ENCODE measurements at places on chromosomes 7 and 10.

- DNase-seq = no peak
Observed at GRCh38 chr10:127266431-127266830, 70.0 kb upstream of the INSYN2A start.

DNA sequence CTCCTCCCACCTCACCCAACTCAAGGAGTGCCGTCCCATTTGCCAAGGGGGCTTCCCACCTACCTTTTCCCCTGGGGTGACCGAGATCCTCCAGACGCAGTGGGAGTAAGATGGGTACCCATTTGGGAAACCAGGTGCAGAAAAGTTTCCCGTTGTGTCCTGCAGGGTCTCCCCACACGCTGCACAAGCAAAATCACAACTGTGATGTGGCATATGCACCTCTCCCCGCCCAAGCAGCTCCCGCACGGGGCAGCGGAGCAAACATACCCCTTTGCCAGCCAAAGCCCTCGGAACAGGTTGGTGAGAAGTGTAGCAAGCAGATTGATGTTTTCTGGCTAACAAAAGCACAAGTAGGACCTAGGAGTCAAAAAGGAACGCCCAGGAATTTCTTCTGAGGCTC lies 51.5 kb upstream of the OPALIN start:
- no peak for DNase-seq

- DNase-seq = no peak
Observed at GRCh38 chr7:15703732-15704131, 17.2 kb upstream of the MEOX2 start.

GRCh38 chr10:44056206-44056605 lies 328.7 kb downstream of the CXCL12 start:
- DNase-seq = no peak

- peak; percentile 89 for DNase-seq
Observed at GRCh38 chr7:150876817-150877526, 24.7 kb downstream of the AOC1 start.

DNA sequence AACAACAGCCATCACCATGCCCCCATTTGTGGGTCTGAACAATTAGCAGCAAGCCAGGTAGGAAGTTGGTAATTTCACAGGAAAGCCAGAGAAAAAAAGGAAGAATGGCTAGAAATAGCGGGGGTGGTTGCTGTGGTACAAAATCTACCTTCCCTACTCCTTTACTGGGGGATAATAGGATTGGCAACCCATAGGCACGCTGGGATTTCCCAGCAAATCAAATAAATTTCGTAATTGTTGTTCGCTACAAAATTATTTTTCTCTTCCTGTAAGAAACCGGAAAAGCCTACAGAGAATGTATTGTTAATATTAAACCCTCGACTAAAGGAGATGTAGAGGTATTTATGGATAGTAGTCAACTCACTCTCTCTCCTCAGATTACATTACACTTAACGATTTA lies 123.9 kb downstream of the DOCK4 start:
- DNase-seq = no peak

DNA sequence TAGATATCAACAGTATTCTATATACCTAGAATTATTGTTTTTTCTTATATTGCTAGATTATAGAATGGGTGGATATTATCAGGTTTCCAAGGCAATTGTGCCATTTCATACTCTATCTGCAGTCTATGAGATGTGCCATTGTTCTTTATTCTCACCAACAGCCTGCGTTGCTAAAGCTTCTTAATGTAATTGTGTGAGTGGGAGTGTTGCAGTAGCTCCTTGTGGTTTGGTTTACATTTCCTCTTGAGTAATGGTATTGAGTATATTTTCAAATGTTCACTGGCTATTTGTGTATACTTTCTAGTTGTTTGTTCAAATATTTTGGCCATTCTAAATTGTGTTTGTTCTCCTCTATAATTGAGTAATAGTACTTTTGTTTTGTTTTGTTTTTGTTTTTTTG lies 199.2 kb downstream of the TFEC start:
- no peak for DNase-seq

GRCh38 chr10:128870830-128871597 lies 596.0 kb upstream of the MGMT start:
- DNase-seq = no peak

DNA sequence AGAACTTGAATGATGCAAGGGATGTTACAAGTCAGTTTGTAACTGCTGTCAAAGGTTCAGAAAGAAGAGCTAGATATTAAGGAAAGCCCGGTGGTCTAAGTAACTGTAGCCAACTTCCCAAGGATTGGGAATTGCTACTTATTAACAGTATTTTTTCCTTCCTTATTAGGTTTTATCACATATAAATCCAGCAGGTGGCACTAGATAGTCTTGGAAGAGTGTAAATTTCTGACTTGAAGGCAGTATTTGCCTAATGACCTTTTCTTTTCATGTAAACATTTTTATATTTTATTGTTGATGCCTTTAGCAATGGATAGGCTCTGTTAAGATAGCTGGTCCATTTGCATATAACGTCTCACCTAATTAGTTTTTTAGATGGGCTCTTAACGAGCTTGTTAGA lies 51.2 kb downstream of the ANLN start:
- DNase-seq = peak; percentile 48

DNA sequence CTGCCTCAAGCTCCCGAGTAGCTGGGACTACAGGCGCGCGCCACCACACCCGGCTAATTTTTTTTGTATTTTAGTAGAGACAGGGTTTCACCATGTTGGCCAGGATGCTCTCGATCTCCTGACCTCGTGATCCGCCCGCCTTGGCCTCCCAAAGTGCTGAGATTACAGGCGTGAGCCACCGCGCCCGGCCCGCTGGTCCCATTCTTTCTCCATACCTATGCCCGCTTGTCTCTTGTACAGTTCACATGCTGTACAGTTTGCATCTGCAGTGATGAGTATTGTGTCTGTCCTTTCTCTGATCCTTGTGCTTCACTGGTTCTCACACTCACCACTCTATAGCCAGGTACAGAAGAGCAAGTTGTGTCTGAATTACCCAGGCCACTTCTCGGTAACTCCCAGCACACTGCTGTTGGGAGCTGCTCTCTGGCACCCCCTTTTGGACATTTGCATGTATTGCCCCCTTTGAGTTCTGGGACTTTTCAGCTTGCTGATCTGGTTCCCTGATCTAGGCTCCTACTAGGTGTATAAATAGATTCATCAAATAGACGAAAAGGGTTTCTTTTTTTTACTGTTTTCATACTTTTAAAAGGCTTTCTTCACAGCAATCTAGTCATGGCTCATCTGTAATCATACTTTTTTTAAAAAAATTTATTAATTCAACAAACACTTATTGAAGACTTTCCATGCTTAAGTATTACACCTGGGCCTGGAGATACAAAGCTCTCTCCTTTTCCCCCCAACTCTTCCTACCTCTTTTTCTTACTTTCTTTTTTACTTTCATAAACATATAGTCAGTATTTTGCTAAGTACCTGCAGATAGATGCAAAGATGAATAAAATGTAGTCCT lies 53.5 kb downstream of the AOAH start:
- DNase-seq = peak; percentile 69

GRCh38 chr7:90209776-90210175 lies 1.8 kb upstream of the STEAP2 start:
- no peak for DNase-seq

GRCh38 chr10:23414658-23415057 lies 24.2 kb upstream of the OTUD1 start:
- no peak for DNase-seq

DNA sequence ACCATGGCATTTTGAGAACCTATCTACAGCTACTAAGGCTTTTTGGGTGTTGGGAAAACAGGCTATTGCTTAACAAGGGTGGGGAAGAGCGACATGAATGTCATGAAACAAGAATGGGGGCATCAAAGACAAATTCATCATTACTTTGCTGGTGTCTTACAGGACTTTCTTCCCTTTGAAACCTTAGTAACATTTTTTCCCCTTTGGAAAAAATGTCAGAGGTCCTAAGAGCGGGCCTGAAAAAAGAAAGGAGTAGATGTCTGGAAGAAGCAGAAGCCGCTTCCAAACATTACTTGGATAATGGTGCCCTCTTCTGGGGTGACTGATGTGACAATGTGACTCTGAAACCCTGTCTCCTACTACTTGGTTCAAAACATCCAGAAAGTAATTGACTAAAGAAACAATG lies 3.8 kb upstream of the DDX50 start:
- peak; percentile 67 for DNase-seq

DNA sequence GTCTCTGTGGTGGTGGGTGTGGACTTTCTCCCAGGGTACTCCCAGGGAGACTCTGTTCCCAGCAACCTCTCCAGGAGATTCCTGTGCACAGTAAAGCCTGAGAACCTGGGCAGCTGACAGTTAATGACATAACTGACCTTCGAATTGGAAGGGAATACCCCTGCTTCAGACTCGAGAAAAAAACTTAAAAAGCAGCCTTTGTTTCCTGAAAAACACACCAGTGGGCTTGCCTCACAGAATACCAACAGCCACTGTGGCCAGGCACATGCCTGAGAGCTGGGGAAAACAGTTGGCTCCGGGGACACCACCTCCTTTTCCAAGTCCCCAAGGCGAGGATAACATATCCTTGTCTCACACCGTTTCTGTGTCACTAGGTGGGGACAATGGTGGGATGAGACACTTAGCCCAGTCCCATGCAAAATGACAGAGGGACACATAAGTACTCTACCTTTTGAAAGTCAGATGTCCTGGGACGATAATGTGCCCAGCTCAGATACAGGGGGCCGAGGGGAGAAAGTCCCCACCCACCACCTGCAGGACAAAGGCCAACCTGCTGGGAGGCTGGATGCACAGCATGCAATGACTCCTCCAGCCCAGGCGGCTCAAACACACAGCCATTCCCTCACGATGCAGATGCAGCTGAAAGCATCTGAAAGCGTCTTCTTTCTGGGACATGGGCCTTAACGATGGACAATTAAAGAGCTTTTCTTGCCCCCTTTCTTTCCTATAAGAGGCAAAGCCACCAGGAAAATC lies 65.6 kb downstream of the HIPK2 start:
- no peak for DNase-seq

- no peak for DNase-seq
Observed at GRCh38 chr10:124374535-124375352, 44.0 kb downstream of the OAT start.

GRCh38 chr10:25083546-25084111 lies 67.2 kb downstream of the THNSL1 start:
- DNase-seq = no peak

GRCh38 chr10:11014671-11015445 lies 2.8 kb upstream of the CELF2 start:
- DNase-seq = peak; percentile 23

DNA sequence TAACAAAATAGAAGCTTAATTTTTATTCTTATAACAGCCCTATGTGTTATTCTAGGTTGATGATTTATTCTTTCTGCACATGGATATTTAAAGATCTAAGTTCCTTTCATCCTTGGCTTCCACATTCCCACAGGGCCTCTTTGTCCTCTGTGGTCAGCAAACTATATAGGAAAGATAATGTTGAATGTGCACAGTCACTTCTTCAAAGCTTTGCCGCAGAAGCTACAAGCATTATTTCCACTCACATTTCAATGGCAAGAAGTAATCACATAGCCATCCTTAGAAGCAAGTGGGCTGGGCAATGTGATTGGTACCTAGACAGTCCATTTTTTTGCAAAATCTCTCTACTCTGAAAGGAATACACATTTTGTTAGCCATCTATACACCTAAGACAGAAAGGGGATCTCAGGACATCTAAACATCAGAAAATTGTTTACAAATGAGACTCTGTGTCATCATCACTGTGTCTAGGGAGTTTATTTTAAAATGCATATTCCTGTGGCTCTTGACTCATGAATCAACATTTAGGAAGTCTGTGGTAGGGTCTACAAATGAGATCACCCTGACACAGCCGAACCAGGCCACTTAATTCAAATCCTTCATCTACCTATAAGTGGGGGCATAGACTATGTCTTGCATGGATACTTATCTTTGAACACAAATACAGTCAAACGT lies 1060.5 kb downstream of the XPNPEP1 start:
- DNase-seq = no peak

DNA sequence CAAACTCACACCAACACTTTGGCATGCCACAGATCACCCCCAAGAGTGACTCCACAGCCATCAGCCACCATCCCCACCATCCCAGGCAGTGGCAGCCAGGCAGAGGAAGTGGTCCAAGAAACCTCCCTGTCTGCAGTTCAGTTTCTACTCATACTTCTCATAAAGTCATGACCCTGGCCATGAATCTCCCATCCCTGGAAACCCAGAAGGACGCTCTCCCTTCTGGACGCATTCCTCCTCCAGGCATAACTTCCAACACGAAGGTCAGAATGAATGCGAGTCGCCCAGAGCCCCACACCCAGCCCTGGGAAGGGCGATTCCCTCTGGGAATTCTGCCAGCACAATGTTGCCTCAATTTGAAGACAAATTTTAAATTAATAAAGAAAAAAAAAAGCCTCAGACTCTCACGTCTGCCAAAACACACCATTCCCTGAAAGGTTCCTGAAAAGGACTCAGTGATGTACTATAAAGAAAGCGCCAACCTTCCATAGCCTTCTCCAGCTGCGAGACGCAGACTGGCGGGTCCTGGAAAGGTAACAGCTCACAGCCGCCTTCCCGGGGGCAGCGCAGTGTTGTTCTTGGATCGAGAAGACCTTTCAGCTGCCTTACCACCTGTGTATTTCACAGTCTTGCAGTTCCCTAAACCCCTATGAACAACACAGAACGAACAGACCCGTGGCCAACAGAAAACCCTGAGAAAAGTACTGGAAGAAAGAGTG lies 307.6 kb downstream of the FRMD4A start:
- no peak for DNase-seq

GRCh38 chr10:121709675-121710073 lies 111.4 kb upstream of the FGFR2 start:
- no peak for DNase-seq

DNA sequence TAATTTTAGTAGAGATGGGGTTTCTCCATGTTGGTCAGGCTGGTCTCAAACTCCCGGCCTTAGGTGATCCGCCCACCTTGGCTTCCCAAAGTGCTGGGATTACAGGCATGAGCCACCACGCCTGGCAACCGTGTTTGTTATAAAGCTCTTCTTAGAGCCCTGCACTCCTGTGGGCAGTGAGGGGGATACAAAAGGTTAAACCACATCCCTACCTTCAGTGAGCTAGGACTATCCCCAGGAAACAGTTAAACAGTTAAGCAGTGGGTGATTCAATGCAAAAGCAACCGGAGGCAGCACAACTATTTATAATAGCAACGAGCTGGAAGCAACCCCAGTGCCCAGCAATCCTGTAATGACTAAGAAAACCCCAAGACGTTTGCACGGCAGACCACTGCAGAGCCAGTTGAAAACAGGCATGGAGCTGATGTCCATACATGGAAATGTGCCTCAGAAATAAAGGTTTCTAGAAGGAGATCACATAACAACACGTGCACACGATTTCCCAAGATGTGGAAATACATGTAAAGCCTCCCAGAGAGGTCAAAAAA lies 107.2 kb upstream of the LYZL2 start:
- peak; percentile 85 for DNase-seq
